ENCODE measurements at places on chromosomes 2 and 18.

DNA sequence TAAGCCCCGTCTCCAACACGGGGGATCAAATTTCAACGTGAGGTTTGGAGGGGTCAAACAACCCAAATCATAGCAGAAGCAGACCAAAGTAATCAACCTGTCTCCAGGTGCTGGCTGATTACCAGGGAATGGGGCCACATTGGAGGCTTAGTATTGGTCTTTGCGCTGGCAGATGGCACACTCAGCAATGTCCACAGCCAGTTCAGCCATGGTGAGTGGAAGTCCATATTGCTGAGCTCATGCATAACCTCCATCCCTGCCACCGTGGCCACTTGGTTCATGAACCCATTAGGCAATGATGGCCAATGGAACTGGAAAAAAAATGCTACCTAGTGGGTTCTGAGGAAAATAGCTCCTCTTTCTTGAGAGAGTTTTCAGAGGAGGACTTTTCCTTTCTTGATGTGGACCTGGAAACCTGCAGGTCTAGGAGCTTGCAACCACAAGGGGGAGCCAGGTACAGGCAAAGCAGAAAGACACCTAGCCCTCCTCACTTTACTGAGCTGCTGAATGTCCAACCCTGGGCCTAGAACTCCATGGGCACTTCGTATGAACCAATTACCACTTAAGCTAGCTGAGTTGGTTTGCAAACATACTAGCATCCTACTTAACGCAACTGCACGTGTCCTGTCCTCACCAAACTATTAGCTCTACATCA is 128.0 kb upstream of the GYPC start:
- DNase-seq: peak; percentile 51

DNA sequence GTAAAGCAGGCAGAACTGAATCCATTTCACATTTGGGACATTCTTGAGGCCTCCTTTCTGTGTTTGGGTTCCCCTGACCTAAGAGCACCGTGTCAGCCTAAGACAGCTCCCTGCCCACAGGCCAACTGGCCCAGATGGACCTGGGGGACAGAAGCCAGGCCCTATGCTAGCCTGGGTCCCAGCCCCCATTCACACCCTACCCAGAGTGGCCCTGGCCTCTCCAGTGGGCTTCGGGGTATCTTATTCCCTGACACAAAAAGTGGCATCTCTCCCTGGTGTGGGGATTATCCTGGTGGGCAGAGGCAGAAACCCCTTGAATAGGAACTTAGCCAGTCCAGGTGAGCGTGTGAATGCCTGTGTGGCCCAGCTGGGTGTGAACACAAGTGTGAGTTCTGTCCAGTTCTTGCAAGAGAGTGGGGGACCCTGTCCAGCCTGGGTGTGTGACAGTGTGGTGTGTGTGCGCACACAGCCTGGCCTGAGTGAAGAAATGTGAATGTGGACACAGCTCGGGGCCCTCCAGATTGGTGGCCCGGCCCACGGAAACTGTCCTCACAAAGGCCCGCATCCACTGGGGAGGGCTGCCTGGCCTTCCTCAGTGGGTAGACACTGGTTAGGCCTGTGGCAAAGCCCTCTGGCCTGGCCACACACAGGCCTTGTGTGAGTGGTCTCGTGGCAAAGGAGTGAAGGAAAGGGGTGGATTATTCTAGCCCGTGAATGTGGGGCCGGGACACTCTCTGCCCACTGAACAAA is 63.0 kb upstream of the HAAO start:
- DNase-seq: no peak

DNA sequence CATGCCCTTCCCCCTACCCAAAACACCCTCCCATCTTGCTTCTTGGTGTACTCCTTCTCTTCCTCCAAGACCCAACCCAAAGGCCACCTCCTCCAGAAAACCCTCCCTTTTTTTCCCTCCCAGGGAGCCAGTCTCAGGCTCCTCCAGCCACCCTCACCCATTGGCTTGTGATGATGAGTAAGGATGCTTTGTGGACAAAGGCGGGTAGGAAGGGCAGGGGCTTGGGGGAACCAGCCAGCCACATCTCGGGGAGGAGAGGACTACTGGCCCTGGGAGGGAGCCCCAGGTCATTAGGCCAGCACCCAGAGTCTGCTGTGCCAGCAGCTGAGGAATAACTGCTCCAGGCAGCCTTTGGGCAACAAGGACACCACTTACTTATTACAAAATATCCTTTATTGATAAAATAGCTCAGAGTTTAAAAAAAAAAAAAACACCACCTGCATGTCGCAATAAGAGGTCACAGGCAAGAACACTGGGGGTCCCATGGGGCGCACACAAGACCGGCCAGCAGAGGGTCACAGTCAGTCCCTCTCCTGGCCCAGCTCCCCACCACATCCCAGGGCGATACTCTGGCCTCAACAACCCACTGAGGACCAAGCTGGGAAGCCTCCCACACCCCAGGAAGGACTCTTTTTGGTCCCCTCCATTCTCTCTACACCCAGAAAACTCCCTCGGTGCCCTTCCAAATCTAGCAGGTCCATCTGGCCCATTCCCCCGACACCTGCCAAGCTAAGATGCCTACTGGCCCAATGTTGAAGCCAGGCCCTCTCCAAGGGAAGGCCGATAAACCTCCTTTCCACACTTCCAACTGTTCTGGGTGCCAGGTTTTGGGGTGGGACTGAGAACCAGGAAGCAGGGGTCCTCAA is 3.6 kb downstream of the ADRA2B start:
- no peak for DNase-seq

DNA sequence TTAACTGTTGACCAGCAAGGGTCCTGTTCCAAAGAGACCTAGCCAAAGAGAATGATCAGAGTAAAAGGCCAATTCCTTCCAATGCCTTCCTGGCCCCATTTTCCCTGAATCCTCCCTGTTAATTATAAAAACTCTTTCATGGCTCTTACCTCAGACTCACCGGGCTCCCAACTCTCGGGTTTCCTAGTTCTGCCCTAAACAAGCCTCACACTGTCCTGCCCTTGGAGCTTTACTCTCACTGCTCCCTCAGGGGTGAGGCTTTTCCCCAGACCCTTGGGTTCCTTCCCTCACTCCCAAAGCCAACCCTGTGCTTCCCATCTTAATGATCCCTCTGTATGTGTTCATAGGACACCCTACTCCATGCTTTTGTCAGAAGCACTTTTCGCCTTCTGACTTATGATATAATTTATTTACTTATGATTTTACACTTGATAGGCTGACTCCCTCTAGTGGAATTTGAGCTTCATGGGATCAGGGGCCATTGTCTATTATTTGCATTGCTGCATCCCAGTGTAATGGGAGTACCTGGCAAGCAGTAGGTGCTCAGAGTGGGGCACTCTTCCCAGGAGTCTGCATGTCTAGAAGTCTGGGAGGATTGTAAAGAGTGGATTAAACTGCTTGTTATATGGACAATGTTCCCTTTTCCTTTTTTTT is 29.9 kb upstream of the ZNG1B start:
- DNase-seq: no peak

GRCh38 chr2:23698721-23699579 is 228.0 kb downstream of the ATAD2B start:
- no peak for DNase-seq

- DNase-seq: no peak
Measured at GRCh38 chr2:28404086-28404485, 11.4 kb downstream of the FOSL2 start.

DNA sequence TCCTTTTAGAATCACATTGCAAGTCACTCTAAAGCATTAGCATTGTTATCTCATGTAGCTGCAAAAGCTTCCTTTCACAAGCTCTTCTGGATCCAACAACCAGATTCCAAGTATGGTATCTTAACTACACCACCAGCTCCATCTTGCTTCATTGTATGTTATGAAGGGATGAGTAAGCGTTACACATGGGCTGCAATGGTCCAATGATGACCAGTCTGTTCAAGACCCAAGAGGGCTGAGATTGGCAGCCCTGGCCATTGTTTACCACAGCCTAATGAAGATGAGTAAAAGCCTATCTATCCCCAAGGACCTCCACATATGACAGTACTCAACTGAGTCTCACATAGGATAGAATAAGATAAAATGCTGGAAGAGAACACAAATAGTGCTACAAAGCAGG is 6.3 kb downstream of the CFLAR start:
- no peak for DNase-seq

GRCh38 chr2:142918624-142919023 is 41.2 kb downstream of the KYNU start:
- DNase-seq: no peak

GRCh38 chr2:168726375-168726774 is 76.1 kb upstream of the NOSTRIN start:
- no peak for DNase-seq

DNA sequence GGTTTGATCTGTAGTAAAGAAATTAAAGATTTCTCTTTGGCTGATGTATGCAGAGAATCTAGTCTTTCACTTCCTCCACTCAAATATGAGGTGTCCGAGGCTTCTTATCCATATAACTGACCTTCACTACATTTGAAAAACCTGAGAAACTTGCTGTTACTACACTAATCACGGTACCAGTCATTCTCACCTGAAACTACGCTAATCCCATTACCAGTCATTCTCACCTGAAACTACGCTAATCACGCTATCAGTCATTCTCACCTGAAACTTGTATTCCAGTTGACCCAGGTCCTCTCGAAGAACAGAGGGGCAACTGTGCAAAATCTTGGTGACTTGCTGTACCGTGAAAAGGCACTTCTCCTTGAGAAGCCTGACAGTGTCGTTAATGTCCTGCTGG is 5.1 kb downstream of the MTERF4 start:
- DNase-seq: no peak

DNA sequence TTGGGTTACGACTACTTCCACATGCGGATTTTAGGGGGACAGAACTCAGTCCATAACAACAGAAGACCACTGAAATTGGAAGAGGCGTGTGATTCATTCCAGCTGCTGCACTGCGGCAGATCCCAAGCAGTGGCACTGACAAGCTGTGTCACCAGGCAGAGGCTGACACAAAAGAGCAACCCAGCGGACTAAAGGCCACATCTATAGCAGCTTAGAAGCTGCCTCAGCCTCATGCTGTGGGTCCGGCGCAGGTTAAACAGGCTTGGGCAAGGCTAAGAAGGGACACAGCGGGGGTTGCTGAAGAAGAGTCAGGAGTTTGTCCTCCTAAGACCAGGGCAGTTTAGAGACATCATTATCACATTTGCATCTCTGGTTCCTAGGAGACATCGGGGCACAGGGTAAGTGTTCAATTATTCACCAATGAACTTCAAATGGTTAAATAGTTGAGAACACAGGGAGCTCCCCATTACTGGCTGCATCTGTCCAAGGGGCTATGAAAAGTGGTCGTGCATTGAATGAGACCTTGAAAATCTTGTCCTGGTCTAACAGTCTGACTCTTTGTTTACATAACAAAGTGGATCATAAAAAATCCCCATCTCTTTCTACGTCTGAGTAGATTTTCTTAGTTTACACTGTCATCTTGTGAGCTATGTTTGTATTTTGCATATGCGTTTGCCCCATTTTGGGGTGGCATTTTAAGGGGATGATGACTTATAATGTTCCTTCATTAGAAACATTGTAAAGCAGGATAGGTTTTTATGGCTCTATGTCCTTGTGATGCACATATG is 162.3 kb upstream of the TRIB2 start:
- no peak for DNase-seq

GRCh38 chr2:128941751-128942150 is 623.1 kb upstream of the HS6ST1 start:
- DNase-seq: no peak

- no peak for DNase-seq
Measured at GRCh38 chr18:48254077-48254602, 155.0 kb downstream of the ZBTB7C start.

DNA sequence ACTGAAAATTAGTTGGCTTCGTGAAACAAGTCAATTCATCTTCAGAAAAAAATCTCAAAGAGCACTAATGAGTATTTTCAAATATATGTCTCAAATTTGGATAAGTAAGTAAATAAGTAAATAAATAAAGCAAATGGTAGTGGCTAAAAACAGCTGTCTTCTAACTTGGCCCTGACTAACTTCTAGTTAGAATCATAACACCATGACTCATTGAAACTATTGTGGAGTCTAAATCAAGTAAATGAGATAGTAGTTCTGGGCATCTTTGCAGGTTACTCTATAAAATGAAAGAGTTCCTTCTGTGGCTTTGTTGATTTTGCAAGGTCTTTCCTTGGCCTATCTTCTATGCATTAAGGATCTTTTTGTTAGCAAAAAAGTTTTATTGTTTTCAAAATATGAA is 110.7 kb downstream of the SLC8A1 start:
- DNase-seq: no peak

DNA sequence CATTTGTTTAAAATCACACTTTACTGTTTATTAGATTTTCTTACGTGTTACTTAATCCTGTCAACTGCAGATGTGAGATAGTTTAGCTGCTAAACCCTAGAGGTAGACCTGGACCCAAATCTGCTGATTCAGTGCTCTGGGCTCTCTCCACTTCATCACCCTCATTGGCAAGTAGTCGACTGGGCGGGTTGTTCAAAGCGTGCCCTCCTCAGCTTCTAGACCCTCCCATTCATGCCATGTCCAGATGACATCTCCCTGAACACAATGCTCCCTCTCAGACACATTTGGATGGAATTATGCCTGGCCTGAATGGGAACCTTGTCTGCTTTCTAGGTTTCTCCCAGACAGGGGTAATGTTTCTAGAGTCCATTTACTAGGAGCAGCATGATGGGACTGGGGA is 43.7 kb downstream of the RPIA start:
- DNase-seq: no peak

- DNase-seq: no peak
Measured at GRCh38 chr18:74898965-74899364, 301.3 kb downstream of the ZNF407 start.

DNA sequence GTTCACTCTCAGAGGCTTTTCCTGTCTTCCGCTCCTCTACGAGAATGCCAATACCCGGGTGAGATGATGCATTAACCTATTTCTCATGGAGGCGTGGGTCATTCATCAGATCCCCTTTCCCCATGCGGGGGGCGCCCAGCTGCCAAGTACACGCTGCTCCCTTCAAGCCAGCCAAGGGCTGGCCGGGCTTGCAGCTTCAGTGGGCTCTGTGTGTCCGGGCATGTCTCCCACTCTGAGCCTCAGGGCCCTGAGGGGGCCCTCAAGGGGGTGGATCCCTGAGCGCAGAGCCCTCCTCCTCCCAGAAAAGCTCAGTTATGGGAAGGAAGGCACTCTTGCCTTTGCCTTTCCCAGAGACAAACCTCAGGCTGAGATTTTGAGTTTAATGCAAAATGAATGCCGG is 431.8 kb upstream of the MYT1L start:
- DNase-seq: no peak

DNA sequence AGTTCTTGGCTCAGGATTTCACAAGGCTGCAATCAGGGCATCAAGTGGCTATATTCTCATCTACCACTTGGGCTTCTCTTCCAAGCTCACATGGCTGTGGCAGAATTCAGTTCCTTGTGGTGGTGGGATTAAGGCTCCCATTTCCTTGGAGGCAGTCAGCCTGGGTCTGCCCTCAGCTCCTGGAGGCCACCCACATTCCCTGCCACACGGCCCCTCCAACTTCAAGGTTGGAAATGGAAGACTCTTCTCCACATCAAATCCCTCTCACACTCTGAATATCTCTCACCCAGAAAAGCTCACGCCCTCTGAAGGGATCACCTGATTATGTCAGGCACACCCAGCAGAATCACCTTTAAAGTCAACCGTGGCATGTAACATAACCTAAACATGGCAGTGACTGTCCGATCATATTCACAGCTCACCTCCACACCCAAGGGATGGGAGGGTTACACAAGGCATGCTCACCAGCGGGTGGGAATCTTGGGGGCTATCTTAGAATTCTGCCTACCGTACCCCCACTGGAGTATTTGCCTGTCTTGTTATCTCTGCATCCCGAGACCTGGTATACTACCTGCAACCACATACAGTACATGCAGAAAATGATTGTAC is 256.2 kb upstream of the KLHL29 start:
- DNase-seq: no peak
